ENCODE measurements at places on chromosomes 2 and 18.

DNA sequence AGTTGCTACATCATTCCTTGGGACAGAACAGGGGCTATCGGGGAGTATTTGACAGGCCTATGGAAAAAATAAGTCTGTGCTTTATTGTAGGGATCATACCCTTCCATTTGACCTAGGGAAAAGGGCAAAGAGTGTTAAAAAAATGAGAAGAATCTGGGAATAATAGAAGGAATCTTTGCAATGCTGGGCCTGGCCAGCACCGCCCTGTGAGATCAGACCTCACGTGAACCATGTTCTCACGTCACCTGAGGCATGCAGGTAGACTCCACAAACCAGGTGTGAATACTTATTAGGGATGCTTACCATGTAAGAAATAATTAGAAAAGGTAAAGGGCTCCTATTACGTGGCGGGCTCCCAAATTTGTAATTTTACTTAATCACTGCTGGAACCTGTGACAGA lies 177.5 kb upstream of the GATA6 start:
- DNase-seq: no peak

- no peak for DNase-seq
Measured at GRCh38 chr18:40108596-40108995, 1846.4 kb upstream of the PIK3C3 start.

- no peak for DNase-seq
Measured at GRCh38 chr18:70384181-70384790, 95.4 kb downstream of the SOCS6 start.

GRCh38 chr2:216029416-216030129 lies 16.2 kb upstream of the MREG start:
- no peak for DNase-seq

GRCh38 chr2:56475191-56475590 lies 291.4 kb downstream of the CCDC85A start:
- no peak for DNase-seq

- no peak for DNase-seq
Measured at GRCh38 chr18:55307505-55307904, 280.5 kb downstream of the TCF4 start.

GRCh38 chr2:9763356-9764152 lies 79.7 kb upstream of the TAF1B start:
- DNase-seq: no peak

DNA sequence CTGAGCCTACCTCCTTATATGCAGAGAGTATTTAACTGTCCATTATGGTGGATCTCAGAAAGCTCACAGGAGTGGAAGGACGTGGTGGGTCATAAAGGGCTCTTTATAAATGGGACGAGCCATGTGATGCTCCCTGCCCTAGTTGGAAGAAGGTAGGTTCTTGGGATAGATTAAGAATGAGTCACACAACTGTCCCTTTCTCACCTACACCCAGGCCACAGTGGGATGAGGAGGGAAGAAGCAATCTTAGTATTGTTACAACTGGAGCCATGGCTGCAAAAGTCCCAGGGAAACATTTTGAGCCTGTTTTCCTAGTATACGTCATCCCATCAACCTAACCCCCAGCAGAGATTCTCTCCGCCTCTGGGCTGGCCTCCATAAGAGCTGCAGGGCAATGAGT lies 229.9 kb downstream of the TTC32 start:
- no peak for DNase-seq

- no peak for DNase-seq
Measured at GRCh38 chr2:120914839-120915521, 179.3 kb downstream of the GLI2 start.

- no peak for DNase-seq
Measured at GRCh38 chr2:83850071-83850725, 608.9 kb downstream of the SUCLG1 start.

- DNase-seq: no peak
Measured at GRCh38 chr2:72431737-72432136, 284.1 kb upstream of the CYP26B1 start.

- DNase-seq: no peak
Measured at GRCh38 chr2:215066124-215066523, 72.3 kb downstream of the ABCA12 start.

GRCh38 chr2:234324116-234324515 lies 172.8 kb downstream of the ARL4C start:
- DNase-seq: no peak

GRCh38 chr18:54102123-54102522 lies 122.3 kb downstream of the MBD2 start:
- DNase-seq: no peak

DNA sequence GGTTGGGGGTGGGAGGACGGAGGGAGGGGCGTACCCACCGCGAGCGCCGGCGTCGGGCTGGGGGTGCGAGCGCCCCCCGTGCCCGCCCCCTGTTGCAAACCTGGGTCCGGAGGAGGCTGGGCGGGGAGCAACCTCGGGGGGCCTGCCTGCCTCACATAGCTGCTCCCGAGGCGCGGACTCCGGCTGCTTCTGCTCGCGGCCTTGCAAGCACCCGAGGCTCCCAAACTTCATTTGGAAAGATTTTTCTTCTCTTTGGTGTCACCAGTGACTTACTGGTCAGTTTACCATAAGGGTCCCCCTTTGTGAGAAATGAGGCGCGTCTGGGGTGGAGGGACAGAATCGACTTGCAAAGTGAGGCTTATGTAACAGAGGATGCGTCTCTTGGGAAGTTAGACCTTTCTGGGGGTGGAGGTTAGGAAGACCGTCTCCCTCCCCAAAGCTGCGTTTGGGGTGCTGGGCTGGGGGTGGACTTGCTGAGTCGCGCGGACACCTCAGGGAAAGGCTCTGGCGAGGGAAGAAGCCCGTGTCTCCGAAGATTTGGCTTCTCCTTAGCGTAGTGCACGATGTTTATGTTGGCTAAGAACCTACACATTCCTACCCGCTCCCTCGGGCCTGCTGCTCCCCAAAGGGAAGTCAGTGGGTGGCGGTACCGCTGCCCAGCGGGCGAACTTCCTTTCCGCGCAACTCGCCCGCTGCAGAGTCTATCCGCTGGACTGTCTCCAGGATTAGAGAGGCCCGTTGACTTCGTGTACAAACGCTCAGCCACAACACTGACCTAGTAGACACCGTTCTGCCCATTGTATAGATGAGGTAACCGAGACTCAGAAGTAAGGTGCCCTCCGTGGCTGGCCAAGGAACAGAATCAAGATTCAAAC lies 559 bp downstream of the TMEM37 start:
- DNase-seq: no peak

- DNase-seq: peak; percentile 4
Measured at GRCh38 chr2:135052997-135053474, 944 bp downstream of the RAB3GAP1 start.

GRCh38 chr2:102895376-102895775 lies 133.5 kb downstream of the TMEM182 start:
- no peak for DNase-seq

- DNase-seq: no peak
Measured at GRCh38 chr2:221570321-221570935, 1.7 kb downstream of the EPHA4 start.

- peak; percentile 31 for DNase-seq
Measured at GRCh38 chr2:55718165-55719008, 24.7 kb upstream of the PNPT1 start.

- DNase-seq: no peak
Measured at GRCh38 chr2:231856959-231857358, 69.2 kb downstream of the NPPC start.

DNA sequence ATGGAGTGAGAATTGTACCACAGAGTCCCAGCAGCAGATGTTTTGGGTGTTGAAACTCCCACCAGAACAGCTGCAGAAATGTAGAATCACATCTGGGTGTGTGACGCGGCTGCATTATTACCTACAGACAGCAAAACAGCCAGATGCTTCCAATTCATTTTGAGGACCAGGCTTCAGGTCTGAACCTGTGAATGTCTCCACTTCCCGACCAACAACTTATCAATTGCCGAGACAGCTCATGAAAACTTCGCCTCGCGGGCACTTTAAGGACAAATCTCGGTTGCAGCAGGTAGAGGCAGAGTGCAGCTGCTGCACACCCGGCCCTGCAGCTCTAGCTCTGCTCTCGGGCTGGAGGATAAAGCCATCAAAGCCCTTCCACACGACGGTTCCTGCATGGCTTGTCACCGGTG lies 202.0 kb downstream of the HRH4 start:
- DNase-seq: no peak

- DNase-seq: no peak
Measured at GRCh38 chr2:8413589-8414135, 268.2 kb upstream of the ID2 start.

DNA sequence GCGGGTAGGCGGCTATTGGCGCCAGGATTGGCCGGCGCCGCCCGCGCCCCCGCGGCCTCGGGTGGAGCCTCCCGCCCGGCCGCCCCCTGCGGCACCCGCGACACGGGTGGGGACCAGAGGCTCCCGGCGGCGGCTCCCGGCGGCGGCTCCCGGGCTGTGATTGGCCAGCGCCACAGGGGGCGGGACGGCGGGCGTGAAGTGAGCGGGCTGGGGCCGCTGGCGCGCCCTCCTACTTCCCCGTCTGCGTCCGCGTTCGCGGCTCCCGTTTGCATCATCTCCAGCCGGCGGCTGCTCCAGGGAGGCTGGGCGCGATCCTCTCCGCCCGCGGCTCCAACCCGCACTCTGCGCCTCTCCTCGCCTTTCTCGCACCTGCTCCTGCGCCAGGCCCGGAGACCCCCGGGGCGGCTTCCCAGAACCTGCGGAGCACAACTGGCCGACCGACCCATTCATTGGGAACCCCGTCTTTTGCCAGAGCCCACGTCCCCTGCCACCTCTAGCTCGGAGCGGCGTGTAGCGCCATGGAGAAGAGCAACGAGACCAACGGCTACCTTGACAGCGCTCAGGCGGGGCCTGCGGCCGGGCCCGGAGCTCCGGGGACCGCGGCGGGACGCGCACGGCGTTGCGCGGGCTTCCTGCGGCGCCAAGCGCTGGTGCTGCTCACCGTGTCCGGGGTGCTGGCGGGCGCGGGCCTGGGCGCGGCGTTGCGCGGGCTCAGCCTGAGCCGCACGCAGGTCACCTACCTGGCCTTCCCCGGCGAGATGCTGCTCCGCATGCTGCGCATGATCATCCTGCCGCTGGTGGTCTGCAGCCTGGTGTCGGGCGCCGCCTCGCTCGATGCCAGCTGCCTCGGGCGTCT lies at the start of gene SLC1A4:
Gene SLC1A4 (plus strand): TSS at position 274 of the 856 bp plus-strand sequence. CDS start 245 bp downstream, at position 519.
- DNase-seq: peak; percentile 82

DNA sequence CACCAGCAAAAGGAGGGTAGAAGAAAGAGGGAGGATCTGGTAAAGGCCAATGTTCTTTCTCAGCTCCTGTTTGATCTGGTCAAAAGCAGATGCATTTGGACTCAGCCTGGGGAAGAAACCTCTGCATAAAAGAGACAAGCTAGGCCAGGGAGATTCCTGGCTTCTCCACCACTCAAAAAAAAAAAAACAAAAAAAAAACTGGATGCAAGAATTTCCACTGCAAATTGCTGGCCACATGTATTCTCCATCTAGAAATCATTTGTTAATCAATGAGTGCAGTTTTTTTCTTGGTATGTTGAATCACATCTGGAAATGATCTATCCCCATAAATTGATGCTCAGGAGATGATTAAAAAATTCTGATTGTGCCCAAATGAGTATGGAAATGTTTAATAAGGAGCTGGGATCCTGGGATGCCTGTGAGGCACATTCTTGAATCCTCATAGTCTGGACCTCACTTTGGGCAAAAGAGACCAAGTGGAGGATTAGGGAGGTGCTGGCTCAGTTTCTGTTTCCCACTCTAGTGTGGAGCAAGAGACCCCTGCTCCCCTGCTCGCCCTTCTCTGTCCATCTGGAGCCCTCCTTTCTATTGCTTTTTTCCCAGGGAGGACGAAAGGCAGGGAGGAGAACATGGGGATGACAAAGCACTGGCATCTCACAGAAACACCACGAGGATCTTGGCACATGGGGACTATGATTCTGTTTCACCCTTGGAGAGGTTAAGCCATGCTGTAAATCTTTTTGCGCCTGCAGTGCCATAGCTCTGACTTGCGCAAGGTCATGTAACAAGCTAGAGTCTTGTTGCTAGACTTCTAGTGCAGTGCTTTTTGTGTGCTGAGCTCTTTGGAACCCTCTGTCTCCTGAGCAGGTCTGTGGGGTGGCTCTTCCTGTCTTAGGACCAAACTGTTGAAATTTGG lies 57.6 kb downstream of the APOB start:
- DNase-seq: no peak

- DNase-seq: no peak
Measured at GRCh38 chr2:46179037-46179621, 118.1 kb upstream of the EPAS1 start.

GRCh38 chr2:176081837-176082524 lies 1.8 kb downstream of the EVX2 start:
- DNase-seq: no peak

- no peak for DNase-seq
Measured at GRCh38 chr2:156702541-156702940, 266.4 kb downstream of the GPD2 start.

DNA sequence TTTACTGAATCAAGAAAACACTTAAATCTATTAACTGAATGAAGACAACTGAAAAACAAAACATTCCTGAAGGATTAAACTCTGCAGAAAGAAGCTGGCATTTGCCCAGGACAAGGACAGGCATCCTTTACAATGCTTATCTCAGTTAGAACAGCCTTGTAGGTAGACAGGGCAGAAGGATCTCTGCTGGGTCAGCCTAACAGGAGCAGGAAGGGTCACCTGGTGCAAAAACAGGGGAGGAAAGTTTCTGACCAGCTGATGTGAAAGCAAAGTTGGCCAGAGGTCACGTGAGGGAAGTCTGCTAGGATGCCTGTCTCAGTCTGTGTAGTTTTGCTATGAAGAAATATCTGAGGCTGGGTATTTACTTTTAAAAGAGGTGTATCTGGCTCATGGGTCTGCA lies 348.6 kb downstream of the ANAPC1 start:
- DNase-seq: no peak

DNA sequence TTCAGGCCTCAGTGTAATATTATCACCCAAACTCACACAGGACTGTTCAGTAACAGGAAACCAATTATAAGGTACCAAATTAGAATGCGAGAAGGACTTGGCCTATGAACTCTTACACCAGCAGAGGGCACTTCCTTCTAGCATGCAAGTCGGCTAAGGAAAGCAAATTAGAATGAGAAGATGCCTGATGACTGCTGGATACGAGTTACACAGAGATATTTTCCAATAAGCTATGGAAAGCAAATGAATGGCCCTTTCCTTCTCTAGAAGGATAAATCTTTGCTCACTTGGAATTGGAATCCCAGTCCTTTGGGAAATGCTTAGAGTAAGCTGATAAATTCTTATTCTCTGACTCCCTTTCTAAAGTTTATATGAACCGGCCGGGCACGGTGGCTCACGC lies 109.8 kb downstream of the AP1S3 start:
- no peak for DNase-seq
